ENCODE measurements at places on chromosomes 5 and 9.

- no peak for DNase-seq
These were observed 7.6 kb downstream of the DNAJC18 start for GRCh38 chr5:139431706-139432105.

- DNase-seq: no peak
These were observed 89.5 kb downstream of the TLE4 start for GRCh38 chr9:79661279-79661678.

GRCh38 chr5:135059000-135059923 lies 25.2 kb upstream of the PITX1 start:
- no peak for DNase-seq

- DNase-seq: no peak
These were observed 1.9 kb downstream of the SPARC start for GRCh38 chr5:151684690-151685361.

DNA sequence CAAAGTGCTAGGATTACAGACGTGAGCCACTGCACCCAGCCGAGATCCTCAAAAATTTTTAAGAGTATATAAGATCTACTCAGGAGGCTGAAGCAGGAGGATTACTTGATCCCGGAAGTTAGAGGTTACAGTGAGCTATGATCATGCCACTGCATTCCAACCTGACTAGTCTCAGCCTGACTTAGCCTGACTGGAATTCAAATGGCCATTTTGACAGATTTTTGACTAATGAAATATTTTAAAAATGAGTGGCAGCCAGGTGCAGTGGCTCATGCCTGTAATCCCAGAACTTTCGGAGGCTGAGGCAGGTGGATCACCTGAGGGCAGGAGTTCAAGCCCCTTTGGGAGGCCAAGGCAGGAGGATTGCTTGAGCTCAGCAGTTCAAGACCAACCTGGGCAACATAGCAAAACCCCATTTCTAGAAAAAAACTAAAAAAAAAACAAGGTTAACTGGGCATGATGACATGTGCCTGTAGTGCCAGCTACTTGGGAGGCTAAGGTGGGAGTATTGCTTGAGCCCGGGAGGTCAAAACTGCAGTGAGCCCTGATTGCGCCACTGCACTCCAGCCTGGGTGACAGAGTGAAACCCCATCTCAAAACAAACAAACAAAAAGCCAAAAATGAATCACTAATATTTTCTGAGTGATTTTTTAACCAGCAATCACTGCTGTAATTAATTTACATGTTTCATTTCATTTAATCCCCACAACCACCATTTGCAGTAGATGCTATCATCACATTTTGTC lies 16.6 kb downstream of the ATOX1 start:
- no peak for DNase-seq

DNA sequence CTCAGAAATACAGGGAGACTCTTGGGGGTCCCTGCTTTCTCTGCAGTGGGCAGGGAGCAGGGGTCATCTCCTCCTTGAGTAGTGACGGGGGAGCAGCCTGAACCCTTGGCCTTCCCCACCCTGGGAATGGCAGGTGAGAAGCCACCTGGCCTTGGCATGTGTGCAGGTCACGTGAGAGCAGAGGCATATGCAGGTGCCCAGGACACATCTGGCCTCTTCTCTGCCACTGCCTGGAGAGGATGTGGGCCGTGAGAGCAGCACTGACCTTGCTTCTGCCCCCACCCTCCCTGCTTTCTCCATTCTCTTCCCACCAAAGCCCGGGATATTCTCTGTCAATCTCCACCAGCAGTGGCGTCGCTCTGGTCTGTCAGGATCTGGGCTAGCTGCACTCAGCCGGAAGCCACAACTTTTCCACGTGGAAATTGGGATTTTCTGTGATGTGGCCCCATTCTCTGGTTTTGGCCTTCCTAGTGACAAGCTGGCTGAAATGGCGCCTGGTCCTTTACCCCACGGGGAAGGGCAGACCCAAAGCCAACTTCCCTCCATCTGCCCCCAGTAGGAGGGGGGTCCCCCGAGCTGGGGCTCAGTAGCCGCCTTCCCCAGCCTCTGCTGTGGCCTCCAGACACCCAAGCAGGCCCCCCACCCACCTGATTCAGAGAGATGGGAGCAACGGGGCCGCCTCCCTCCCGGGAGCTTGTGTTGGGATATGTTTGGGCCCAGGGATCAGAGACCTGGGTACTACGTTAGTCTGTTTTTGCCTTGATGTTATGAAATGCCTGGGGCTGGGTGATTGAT lies 70.4 kb upstream of the FCN1 start:
- no peak for DNase-seq

GRCh38 chr5:143471666-143472464 lies 68.4 kb upstream of the NR3C1 start:
- no peak for DNase-seq

- DNase-seq: no peak
These were observed 6.6 kb downstream of the ANKDD1B start for GRCh38 chr5:75617736-75618352.

GRCh38 chr9:121670431-121670830 lies 19.0 kb downstream of the DAB2IP start:
- DNase-seq: no peak

Data from COR-L47 (cell line).